ENCODE measurements at places on chromosomes 1 and 21.

- DNase-seq, result no peak
Measured at GRCh38 chr1:104973516-104973915, 1223.8 kb downstream of the AMY1C start.

GRCh38 chr1:246095443-246095842, 411.6 kb downstream of the SMYD3 start:
- no peak for DNase-seq

DNA sequence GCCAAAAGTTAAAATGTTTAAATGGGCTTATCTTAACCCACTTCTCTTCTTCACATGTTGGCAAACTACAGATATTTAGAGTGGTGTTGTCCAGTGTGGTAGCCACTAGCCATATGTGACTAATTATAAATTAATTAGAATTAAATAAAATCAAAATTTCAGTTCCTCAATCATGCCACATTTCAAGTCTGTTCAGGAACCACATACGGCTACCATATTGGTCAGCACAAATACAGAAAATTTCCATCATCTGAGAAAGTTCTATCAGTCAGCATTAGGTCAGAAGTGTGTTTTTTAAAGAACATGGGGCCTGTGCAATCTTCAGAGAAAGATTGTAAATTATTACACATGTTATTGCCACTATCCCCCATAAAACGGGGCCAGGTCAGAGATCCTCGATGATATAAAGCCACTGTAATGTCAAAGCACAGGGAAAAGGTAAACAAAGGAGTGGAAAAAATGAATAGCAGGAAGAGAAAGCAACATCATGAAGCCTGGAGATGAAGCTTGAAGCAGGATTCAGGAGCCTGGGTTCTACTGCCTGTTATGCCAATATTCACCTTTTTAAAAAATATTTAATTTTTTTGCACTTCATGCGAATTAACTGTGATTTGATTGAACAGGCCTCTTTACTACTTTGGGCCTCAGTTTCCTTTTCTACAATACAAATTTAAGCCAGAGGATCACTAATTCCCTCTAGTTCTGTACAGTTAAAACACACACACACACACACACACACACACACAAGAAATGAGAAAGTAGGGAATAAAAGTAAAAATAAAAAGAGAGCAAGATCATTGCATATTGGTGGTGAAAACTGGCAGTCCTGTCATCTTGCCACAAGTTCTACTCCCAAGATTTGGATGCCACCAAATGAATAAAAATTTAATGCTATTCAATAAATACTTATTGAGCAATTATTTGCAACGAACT, 2.3 kb downstream of the RSBN1 start:
- no peak for DNase-seq

- peak; percentile 43 for DNase-seq
Measured at GRCh38 chr1:10510520-10511493, 36.1 kb downstream of the PEX14 start.

Measured in NK-92 treated with Interleukin-12 subunit alpha and Interleukin-12 subunit beta, amount 100 ng/mL, for 24 hours (cell line).